ENCODE measurements at places on chromosomes 11 and 22.

- DNase-seq = no peak
These were observed 470.1 kb downstream of the NTM start for GRCh38 chr11:131840545-131840944.

GRCh38 chr11:70839851-70840250, 412.5 kb downstream of the SHANK2 start:
- no peak for DNase-seq

GRCh38 chr11:1733716-1734640, 16.4 kb downstream of the IFITM10 start:
- no peak for DNase-seq

DNA sequence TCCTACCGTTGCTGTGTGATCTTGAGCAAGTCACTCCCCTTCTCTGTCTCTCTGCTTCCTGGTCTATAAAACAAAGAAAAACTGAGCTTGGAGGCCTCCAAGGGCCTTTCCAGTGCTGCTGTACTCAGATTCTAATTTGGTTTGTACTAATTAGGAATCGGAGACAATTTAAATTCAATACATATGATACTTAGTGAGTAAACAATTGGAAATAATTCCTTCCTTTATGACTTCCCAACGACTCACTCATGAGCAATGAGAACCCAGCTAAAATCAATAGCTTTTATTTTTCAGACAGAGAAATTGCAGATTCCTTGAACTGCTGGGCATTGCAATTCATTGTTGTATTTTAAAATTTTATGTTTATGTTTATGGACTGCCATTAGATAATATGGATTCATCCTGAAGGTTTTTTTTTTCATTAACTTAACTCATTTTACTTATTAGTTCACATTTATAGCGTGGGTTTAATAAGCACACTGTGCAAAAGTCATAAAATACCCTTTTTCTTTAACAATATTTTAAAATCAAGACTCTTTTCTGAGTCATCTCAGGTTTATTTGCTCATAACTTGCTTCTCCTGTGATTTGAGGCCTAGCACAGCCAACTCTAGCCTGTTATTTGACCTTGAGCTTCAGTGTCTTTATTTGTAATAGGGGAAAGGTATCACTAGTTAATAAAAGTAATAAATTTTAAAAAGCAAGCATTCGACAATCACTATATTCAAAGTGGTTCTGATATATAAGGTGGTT, 95.8 kb downstream of the TP53I11 start:
- DNase-seq = no peak

DNA sequence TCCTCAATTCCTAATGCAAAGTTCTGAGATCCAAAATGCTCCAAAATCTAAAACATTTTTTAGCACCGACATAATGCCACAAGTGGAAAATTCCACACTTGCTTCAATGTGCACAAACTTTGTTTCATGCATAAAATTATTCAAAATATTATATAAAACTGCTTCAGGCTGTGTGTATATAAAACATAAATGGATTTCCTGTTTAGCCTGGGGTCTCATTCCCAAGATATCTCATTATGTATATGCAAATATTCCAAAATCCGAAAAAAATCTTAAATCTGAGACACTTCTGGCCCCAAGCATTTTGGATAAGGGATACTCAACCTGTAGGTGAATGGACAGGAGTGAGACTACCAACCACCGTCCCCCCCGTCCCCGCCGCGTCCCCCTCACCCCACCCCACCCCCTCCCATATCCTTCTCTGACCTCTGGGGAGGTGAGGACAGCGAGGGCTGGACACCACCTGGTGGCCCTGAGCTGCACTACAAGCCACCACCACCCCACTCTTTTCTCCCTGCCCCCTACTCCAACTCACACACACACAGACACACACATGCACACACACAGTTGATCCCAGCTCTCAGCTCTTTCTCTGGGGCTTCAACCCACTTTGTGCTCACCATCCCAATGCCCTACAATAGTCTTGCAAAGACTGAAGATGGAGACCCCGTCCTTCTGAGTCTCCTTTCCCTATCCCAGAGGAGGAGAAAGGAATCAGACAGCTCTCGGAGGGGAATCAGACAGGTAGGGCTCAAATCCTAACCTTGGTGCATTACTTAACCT, 101.0 kb downstream of the PDE2A start:
- peak; percentile 34 for DNase-seq

GRCh38 chr11:112580864-112581263, 320.2 kb upstream of the PLET1 start:
- no peak for DNase-seq

DNA sequence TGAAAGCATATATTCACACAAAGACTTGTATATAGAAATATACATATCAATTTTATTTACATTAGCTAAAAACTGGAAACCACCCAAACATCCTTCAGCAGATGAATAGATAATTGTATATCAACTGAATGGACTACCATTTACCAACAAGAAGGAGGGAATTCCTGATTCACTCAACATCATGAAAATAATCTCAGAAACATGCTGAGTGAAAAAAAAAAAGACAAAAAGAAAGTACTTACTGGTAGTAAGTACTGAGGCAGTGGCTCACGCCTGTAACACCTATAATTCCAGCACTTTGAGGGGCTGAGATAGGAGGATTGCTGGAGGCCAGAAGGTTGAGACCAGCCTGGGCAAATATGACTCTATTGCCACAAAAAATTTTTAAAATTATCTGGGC, 7.4 kb upstream of the IPO7 start:
- no peak for DNase-seq

- no peak for DNase-seq
These were observed 34.9 kb upstream of the NFRKB start for GRCh38 chr11:129930296-129930695.

DNA sequence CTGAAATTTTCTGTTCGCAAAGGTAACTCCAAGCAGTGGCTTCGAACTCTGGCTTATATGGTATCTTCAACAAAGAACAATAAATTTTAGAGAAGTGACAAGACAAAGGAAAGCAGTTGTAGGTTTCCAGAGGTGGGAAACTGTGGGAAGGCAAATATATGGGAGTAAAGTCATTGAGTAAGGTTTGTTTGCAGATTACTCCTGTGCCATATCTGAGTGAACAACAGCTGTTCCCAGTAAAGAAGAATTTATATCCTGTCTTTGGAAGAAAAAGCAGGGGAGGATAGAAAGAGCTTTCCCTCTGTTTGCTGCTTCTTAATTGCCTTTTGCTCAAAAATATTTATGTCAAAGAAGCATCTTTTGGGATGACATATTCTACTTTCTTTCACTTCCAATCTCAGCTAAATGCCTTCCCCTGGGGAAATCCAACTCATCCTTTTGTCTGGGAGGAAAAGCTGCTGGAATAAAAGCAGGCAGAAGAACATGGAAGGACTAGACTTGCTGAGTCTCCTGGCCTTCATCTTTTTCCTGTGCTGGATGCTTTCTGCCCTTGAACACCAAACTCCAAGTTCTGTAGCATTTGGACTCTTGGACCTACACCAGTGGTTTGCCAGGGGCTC, 10.4 kb upstream of the RCN1 start:
- no peak for DNase-seq

GRCh38 chr11:12086271-12087074, 23.9 kb upstream of the MICAL2 start:
- no peak for DNase-seq

DNA sequence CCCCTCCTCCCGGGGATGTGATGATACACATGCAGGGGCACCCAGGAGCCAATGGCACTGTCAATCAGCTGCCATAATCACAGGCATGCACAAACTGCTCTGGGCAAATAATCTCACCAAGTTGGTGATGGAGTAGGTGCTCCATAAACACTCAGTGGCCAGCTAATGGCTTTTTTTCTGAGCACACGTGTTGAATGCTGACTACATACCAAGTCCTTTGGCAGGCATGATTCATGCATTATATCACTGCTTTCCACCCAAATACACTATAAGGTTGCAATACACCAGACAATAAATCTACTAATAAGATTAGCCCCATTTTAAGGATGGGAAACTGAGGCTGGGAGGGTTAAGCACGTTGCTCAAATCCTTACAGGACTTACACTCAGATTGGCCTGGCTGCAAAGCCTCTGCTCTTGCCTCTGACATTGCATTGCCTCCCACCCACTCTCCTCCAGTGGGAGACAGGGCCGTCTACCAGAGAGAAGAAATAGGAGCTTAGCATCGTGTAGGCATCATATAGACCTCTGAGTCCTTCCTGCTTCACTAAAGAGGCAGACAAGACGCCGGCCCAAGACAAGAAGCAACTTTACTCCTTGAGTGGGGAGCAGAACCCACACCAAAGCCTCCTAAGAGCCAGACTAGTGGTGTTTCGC, 32.7 kb upstream of the ACCSL start:
- no peak for DNase-seq
